ENCODE measurements at places on chromosomes 12 and 14.

GRCh38 chr14:66231820-66232219 lies 254.4 kb upstream of the CCDC196 start:
- DNase-seq: no peak

- DNase-seq: no peak
These were observed 174.4 kb downstream of the MON2 start for GRCh38 chr12:62640910-62641448.

- no peak for DNase-seq
These were observed 7.1 kb downstream of the SLC6A12 start for GRCh38 chr12:206746-207440.

- no peak for DNase-seq
These were observed 5.0 kb upstream of the SRSF9 start for GRCh38 chr12:120474616-120474960.

DNA sequence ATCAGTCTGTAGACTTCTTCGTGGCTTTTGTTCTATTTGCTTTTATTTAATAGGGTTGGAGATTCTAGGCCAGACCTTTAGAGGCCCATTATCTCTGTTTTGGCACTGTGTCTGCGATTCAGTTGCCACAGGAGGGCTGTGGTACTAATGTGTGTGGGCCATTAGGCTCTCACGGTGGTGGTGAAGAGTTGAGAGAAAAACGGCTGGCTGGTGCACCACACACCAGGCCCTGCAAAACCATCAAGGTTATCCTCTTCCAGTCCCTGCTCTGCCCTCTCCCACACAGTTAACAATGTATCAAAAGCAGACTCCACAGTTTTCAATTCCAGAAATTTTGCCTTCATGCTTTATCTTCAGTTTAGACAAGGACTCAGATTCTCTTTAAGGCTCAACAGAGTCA lies 97.7 kb downstream of the MYF5 start:
- no peak for DNase-seq

DNA sequence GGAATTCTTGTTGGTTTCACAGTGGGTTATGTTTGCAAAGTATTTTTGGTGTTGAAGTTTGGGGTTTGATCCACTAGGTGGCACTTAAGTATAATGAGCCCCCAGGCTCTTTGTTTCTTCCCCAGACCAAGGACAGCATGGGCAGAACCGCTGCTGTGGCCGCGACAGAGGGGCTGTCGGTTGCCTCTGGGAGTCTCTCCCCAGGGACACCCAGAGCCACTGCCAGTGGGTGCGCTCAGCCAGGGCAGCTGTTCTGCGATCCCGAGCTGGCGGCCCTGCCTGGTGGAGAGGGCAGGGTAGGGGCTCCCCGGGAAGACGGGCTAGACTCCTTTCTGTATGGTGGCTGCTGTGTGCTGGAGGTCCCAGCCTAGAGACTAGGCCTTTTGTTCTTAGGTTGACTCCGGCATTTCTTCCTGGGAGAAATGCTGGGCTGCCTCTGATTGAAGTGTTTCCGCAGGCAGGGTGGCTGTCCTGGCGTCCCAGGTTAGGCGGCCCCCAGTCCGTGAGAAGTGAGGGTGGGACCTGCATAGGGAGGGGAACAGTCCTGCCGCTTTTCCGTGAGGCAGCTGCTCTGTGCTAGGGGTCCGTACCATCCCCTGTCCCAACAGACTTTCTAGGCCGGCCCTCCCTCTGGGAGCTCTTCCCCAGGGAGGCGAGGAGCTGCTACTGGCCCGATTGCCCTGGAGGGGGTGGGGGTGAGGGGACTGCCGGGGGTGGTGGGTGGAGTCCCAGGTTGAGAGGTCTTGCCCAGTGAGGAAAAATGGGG lies 253.1 kb upstream of the PELI2 start:
- no peak for DNase-seq

DNA sequence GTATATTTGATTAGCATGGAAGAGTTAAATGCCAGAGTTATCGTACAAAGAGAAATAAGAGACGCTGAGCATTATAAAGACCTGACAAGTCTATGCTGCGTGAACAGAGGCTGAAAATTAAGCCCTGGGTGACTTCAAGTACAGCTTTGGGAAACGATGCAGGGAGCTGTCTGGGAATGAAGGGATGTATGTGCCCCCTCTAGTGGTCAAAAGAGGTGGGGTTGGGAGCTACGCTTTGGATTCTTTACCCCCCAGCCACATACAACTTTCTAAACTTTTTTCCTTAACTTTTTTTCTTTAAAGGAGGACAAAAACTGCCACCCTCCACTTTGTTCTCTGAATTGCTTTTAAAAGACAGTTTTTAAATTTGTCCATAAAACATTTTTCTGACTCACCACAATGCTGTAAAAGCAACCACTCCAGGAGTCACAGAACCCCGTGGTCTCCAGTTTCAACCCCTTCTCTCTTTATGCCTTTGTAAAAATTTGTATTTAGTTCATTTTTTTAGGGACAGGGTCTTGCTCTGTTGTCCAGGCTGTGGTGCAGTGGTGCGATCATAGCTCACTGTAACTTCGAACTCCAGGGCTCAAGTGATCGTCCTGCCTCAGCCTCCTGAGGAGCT lies 59.4 kb downstream of the ZNF664 start:
- DNase-seq: no peak

GRCh38 chr14:55772486-55772885 lies 192.5 kb downstream of the KTN1 start:
- DNase-seq: no peak

DNA sequence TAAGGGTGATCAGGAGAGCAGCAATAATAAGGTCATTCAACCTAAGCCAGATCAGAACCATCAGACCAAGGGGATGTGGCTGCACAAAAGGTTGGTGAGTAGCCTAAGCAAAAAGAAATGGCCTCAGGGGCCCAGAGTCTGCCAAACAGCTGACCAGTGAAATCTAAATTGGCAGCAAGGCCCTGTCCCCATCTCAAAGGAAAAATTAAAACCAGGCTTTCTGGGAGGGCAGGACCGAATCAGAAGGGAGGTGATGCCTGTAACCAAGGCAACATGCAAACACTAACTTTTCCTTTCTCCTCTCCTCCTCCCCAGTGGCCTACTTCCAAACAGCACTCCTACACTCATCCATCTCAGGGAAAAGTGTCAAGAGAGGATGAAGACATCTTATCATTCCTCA lies 256.4 kb downstream of the NUAK1 start:
- DNase-seq: no peak

- DNase-seq: no peak
These were observed 119.2 kb downstream of the FIGNL2 start for GRCh38 chr12:51729331-51729730.

GRCh38 chr12:104928036-104928745 lies 29.9 kb downstream of the SLC41A2 start:
- DNase-seq: no peak
